Fibroblast of upper back skin (primary cell): ENCODE measurements at places on chromosomes 11 and 22.

GRCh38 chr11:92269021-92269420 lies 44.4 kb downstream of the FAT3 start:
- DNase-seq = peak; percentile 82

DNA sequence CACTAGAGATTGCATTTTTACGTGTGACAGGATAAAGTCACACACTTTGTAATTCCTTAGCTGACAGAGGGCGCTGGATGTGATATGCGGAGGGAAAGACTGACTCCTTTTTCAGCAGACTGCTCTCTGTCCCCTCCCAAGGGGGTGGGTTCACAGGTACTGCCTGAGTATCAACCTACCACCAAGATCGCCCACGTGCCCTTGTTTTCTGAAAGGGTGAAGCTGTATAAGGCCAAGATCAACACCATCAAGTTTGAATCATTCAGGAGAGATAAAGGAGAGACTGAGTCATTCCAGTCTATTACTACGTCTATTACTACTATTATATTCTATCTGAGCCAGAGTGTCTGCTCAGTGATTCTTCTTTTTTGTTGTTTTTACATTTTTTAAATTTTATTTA lies 30.7 kb downstream of the BUD13 start:
- peak; percentile 8 for DNase-seq

DNA sequence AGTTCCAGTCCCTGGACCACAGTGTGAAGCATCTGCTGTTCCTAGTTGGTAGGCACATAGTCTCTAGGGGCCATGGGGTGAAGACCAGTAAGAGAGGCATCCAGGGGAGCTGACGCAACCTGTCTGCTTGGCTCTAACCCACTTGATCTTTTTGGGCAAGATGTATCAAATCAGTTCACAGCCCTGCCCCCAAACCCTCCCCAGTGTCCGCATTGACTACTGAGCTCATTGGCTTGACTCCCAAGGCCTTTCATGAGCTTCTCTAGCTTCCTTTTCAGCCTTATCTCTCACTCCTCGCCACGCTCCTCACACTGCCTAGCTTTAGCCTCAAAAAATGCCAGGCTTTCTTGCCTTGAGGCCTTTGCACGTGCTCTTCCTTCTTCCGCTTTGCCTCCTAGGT lies 29.7 kb upstream of the ABCC8 start:
- DNase-seq = no peak

DNA sequence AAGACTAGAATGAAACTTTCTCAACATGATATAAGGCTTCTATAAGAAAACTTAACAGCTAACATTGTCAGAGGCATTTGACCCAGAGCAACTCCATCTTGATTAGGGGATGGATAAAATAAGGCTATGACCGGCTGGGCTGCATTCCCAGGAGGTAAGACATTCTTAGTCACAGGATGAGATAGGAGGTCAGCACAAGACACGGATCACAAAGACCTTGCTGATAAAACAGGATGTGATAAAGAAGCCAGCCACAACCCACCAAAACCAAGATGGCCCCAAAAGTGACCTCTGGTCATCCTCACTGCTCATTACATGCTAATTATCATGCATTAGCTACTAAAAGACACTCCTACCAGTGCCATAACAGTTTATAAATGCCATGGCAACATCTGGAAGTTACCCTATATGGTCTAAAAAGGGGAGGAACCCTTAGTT lies 135.2 kb downstream of the TTC28 start:
- no peak for DNase-seq
